GM03348 (cell line): ENCODE measurements at places on chromosomes 4 and X.

- no peak for DNase-seq
These were observed 171.9 kb downstream of the NDST4 start for GRCh38 chr4:114941503-114941902.

- no peak for DNase-seq
These were observed 154.6 kb downstream of the EPHA5 start for GRCh38 chr4:65515646-65516045.

- DNase-seq, result peak; percentile 61
These were observed 10.7 kb upstream of the HCCS start for GRCh38 chrX:11100281-11101035.

GRCh38 chr4:7073059-7073458 lies 5.2 kb upstream of the GRPEL1 start:
- DNase-seq, result no peak

- no peak for DNase-seq
These were observed 143.8 kb upstream of the PAQR3 start for GRCh38 chr4:79082997-79083396.

GRCh38 chrX:29148511-29148910 lies 561.3 kb downstream of the IL1RAPL1 start:
- DNase-seq, result no peak

GRCh38 chr4:3630136-3630597 lies 97.9 kb upstream of the LRPAP1 start:
- DNase-seq, result no peak

DNA sequence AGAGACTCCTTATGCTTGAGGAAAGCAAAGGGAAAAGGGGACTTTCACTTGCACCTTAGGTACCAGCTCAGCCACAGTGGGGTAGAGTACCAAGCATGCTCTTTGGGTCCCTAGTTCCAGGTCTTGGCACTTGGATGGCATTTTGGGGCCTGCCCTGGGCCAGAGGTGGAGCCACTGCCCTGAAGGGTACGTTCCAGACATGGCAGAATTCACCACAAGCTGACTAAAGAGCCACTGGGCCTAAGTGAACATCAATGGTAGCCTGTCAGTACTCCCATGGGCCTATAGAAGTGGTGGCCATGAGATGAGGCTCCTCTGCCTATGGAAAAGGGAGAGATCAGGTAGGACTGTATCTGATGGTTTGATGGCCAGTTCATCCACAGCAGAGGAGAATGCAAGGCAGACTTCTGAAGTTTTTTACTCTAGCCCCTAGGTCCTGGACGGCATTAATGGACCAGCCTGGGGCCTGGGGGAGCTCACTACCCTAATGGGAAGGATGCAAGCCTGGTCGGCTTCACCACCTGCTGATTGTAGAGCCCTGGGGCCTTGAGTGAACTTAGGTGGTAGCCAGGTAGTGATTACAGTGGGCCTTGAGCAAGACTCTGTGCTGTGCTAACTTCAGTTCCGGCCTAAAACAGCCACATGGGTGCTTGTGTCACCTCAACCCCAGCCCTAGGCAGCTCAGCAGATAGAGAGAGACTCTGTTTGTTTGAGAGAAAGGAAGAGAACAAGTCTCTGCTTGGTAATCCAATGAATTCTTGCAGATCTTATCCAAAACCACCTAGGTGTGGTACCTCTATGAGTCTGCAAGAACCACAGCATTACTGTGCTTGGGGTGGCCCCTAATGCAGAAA lies 19.8 kb upstream of the HSFX4 start:
- DNase-seq, result no peak

GRCh38 chrX:134688031-134688823 lies 30.0 kb upstream of the PLAC1 start:
- DNase-seq, result no peak

GRCh38 chrX:41025926-41026701 lies 59.1 kb upstream of the USP9X start:
- no peak for DNase-seq

- no peak for DNase-seq
These were observed 19.8 kb upstream of the PPARGC1A start for GRCh38 chr4:23909671-23910070.

GRCh38 chr4:188162698-188163097 lies 23.5 kb downstream of the TRIML1 start:
- no peak for DNase-seq

GRCh38 chr4:159770969-159771368 lies 668.1 kb downstream of the RAPGEF2 start:
- DNase-seq, result no peak

DNA sequence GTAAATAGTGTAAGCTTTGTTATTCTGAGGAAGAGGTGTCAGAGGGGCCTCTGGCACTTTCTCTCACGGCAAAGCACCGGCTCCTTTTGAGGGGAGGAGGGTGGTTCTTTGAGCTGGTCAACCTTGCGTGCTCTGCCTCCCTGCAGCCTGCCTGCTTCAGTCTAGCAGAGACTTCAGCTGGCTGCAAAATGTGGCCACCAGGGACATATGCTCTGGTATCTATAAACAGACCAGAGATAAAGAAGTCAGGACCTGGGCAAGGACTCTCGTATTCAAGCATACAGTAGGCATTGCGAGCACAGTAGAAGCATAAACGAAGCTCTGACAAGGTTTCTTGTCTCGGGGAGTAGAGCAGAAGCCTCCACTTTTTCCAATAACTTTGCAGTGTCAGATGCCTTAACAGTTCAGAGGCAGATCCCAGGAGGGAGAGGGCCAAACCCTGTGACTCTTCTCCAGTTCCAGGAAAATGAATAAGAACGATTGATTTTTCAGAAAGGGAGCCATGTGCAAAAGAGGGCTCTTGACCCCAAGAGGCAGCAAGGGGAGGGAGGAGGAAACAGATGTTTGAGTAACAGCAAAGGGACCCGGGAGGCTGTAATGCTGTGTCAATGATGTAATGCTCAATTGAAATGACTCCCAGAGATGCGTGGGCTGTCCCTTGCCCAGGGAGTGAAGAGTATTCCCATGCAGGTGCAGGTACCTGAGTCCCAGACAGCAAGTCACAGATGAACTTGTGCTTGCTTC lies 57.9 kb upstream of the TEX13D start:
- no peak for DNase-seq

- DNase-seq, result peak; percentile 4
These were observed 182.4 kb upstream of the MBNL3 start for GRCh38 chrX:132671229-132671641.

GRCh38 chr4:16573739-16574138 lies 324.7 kb downstream of the LDB2 start:
- DNase-seq, result peak; percentile 59

DNA sequence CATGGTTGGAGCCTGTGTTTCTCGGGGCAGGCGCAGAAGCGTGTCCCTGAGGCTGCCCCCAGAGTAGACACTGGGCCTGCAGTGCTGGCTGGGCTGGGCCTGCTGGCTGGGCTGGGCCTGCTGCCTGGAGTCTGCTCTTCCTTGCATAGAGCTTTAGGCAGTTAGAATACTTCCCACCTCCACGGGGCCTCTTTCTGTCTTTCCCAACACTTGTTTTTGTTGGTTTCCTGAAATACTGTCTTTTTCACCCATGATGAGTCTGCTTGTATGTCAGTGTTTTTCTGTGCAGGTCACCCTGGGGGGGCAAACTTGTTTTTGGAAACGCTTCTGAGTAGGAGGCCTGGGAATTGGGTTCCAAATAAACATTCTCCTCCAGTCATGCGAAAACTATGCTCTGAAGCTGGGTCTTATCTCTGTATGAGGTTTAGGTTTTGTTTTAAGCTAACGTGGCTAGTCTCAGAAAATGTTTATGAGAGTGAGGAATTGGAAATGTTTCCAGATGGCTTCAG lies 32.2 kb downstream of the TRMT44 start:
- peak; percentile 90 for DNase-seq

- DNase-seq, result no peak
These were observed 23.0 kb upstream of the MSANTD1 start for GRCh38 chr4:3225936-3226335.

GRCh38 chrX:74509989-74510388 lies 88.7 kb downstream of the SLC16A2 start:
- DNase-seq, result peak; percentile 24

GRCh38 chr4:152424396-152424795 lies 111.5 kb downstream of the FBXW7 start:
- DNase-seq, result no peak

DNA sequence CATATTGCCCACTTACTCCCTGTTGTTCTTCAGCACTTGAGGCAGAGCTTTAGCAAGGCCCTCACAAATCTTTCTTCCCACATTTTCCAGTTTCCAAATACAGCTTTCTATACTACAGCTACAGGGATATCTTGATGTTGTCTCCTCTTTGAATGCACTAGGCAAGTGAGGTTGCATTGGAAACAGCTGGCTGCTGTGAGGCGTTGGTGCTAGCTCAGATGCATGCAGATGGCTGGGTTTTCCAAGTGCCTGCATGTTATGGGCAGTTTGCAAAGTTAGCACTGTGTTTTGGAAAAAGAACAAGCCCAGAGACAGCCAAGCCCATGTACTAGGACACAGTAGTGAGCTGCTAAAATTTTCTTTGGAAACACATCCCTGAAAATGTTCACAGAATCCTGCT lies 315.1 kb upstream of the RASGEF1B start:
- DNase-seq, result no peak

- DNase-seq, result peak; percentile 18
These were observed 766.6 kb downstream of the FAT4 start for GRCh38 chr4:126081336-126081735.

DNA sequence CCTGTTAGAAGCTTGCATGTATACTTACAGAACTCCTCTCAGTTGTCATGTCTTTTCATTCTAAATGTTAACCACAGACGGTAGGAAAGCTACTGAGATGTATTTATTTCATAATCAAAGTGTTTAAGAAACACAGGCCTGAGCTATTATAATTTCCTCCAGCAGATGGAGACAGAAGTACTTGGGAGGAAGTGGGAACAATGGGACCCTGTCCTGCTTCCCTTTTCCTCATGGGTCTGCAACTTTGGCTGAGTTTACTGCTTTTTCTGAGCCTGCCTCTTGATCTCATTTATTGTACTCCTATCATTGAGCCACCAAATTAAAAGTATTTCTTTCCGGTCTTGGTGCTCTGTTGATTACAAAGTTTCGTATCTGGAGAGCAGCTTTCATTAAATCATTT lies 67.7 kb upstream of the SPANXN2 start:
- DNase-seq, result peak; percentile 11

DNA sequence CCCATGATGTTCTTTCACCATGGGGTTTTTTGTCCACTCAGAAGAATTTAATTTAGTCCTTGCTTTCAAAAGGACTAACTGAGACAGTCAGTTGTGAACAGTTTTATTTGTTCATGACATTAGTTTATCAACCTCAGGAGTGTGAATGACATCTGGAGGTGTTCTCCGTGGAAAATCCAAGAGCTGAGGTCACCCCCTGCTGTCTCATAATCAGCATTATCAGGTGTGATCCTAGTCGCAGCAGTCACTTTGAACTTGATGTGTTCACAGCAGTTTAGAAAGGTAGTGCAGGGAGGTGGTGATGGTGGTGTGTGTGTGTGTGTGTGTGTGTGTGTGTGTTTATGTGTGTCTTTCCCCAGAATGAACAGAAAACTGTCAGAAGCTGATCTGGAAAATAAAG lies 1760.8 kb upstream of the PCDH10 start:
- no peak for DNase-seq

GRCh38 chr4:162838671-162839070 lies 328.0 kb downstream of the NAF1 start:
- no peak for DNase-seq

DNA sequence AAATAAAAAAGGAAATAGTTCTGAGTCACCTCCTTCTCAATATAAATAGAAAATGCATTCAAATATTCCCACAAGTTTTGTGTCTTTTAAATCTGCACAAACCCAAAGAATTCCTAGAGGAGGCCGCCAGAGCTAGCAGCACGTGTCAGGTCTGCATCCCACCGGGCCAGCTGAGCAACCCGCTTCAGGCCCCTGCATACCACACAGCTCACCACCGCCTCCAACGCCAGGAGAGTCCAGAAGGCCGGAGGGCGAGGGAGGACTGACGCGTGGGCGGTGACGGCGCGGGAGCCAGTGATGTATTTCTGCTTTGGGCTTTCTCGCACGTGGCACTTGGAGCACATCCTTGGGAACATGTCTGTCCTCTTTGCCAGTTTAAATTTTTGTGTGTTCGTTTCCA lies 61.9 kb upstream of the CLDN34 start:
- DNase-seq, result no peak

GRCh38 chr4:80340036-80340435 lies 4.5 kb downstream of the CFAP299 start:
- DNase-seq, result peak; percentile 23

DNA sequence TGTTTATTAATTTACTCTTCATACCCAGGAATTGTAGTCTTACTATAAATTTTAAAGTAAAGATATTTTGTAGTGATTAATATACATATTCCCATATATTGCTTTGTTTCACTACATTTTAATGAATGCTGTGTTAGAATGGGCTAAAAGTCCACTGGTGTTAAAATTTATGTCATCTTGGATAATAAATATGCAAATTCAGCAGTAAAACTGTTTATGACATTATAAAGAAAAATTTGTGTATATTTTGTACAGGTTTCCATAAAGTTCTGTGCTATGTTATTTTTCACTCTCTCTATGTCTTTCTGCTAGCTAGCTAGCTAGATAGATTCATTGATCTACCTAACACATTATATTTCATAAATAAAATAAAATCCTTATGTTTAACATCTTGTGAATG lies 1071.2 kb downstream of the FAT4 start:
- no peak for DNase-seq

- no peak for DNase-seq
These were observed 656.7 kb downstream of the ZNF674 start for GRCh38 chrX:45888518-45888917.

GRCh38 chr4:133921280-133922195 lies 280.1 kb downstream of the PABPC4L start:
- no peak for DNase-seq

DNA sequence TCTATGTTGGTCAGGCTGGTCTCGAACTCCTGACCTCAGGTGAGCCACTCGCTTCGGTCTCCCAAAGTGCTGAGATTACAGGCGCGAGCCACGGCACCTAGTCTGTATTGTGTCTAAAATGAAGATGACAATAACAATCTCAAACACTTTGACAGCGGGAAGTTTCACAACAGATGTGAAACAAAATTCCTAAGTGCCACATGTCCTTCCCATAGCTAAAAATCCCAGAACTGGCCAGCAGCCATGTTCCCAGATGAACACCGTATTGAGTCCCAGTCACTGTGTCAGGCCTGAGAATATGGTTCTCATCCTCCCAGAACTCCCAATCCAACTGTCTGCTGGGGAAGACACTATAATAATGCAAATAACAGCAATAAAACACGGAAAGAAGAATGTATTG lies 16.4 kb upstream of the KLHL8 start:
- no peak for DNase-seq
